Type B pancreatic cell (in vitro differentiated cells): ENCODE measurements at places on chromosomes 3 and 15. TPM values are rescaled to one million over a fixed set of nuclear protein-coding genes. Genes with fewer than 3 reads are reported as not detected.
A peak's percentile ranks its signal among the peaks of the same experiment; 100 is the strongest.

DNA sequence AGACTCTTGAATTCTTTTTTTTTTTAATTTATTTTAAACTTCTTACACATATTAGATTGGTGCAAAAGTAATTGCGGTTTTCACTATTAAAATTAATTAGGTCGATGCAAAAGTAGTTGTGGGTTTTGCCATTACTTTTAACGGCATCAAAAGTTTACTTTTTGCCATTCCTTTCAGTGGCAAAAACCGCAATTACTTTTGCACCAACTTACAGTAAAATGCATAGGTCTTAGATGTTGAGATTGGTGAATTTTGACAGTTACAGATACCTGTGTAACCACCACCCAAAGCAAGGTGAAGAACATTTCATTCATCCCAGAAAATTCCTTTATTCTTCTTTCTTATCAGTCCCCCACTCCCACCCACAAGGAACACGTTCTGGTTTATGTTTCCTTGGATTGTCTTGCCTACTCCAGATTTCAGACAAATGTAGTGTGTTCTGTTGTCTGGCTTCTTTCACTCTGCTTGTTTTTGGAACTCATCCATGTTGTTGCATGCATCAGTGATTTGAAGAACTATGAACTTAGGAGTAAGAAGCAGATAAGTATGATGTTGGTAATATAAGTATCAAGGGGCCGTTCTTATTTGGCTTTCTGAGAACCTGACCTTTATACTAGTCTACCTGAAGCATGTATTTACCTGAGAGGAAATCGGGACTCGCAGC lies 198.4 kb upstream of the UBE2E1 start:
- DNase-seq: no peak

DNA sequence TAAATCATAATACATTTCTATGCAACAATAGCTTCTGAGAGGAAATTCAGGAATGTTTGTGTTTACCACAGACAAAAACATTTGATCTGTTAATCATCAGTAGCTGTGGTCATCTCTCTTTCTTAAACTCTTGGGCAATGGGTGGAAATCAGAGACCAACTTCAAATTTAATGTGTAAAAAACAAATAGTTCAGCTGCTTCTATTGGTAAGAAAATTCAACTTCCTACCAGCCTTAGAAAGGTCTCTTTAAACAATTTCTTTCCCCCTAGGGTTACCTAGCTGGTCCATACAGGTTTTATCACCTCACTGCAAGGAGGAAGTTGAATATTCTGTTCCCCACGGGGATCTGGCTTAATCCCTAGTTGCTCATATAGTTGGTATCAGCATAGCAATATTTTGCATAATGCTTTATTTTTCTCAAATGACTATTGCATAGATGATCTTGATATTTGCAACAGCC lies 20.3 kb upstream of the PPP4R2 start:
- no peak for DNase-seq

The TMEM44 gene
- 7.9 and 22.8 TPM in 2 replicates for total RNA-seq

The TEX55 gene
- not detected in 2 replicates for total RNA-seq

DNA sequence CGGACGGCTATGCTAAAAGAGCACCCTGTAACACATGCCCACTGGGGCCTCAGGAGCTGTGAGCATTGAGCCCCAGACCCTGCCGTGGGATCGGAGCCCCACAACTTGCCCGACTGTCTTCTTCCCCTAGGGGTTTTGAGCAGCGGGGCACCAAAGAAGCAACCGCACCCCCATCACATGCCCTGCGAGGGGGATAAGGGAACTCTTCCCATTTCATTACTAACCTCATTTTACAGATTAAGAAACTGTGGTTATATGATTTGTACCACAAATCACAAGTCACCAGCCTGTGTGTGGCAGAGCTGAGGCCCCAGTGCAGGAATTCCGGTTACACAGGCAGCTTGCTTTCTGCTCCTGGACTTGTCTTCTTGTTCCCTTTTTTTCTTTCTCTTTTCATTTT lies 86.2 kb downstream of the CD47 start:
- no peak for DNase-seq

The IQCB1 gene
- total RNA-seq: 31.2 and 31.6 TPM in 2 replicates

- DNase-seq: no peak
Observed at GRCh38 chr3:153069598-153070510, 92.2 kb upstream of the RAP2B start.

DNA sequence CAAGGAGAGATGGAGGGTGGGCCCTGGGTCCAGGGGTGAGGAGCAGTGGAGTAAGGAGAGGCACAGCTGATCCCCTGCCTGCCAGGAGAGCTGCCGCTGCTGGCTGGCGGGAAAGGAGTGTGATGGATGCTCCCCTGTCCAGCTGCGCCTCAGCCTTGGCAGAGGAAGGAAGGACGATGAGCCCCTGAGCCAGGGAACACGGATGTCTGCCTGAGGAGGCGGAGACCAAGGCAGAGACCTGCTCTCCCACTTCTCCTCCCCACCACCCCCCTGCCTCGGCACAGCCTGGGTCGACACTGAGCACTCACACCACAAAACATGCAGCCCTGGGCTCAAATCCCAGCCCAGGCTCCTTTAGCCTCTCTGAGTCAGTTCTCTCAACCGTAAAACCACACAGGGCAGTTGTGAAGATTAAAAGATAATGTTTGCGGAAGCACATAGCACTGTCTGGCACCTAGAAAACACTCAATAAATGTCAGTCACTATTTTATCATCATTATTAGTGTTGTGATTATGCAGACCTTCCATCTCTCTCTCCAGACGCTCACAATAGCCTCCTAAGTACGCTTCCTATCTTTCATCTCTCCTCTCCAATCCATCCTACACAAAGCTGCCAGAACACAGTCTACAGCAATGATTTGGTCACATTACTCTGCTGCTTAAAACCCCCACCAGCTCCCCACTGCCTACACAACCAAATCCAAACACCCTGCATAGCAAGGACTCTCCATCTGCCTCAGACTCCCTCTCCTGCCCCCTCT lies 52.2 kb downstream of the SEMA5B start:
- DNase-seq: no peak

- no peak for DNase-seq
Observed at GRCh38 chr3:11274566-11275142, 2.5 kb downstream of the ATG7 start.

DNA sequence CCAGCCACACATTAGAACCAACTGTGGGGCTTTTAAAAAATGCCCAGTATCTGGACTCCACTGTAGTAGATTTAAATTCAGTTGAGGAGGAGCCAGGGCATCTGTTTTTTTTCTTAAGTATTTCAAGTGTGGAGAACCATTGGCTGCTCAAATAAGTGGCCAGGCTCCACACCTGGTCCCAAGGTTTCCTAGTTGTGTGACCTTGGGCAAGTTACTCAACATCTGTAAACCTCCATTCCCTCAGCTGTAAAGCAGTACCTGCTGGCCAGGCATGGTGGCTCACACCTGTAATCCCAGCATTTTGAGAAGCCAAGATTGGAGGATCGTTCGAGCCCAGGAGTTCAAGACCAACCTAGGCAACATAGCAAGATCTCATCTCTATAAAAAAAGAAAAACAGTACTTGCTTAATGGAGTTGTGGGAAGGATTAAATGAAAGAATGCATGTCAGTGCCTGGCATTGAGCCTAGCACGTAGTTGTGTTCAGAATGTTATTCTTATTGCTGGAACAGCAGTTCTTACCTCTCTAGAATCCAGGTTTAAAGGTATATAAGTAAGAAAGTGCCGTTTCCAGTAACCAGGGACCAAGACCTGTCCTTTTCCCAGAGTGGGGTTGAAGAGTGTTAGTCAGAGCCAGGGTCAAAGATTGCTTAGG lies 2.0 kb downstream of the PPP1R14D start:
- no peak for DNase-seq

- peak; percentile 32 for DNase-seq
Observed at GRCh38 chr15:31294067-31294466, 32.6 kb upstream of the KLF13 start.

DNA sequence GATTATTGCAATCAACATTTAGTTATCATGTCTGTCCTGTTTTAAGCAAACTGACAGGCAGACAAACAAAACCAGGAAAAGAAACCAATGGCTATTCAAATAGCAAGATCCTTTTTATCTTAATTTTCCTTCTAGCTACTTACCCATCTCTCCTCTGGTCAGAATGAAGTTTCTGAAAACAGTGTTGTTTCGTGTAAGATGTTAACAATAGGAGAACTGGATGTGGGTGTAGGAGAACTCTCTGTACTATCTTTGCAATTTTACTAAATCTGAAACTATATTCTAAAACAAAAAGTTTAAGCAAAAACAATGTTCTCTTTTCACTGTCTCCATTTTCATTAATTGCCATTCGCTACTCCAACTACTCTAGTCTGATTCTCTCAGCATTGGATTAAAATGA lies 726.4 kb downstream of the ZNF385D start:
- no peak for DNase-seq

- DNase-seq: no peak
Observed at GRCh38 chr3:16837602-16838001, 47.2 kb upstream of the PLCL2 start.

The CA12 gene
- 4.7 and 5.5 TPM in 2 replicates for total RNA-seq

The FAM174B gene
- 33.2 and 41.4 TPM in 2 replicates for total RNA-seq

The GABRR3 gene
- not detected in 2 replicates for total RNA-seq

DNA sequence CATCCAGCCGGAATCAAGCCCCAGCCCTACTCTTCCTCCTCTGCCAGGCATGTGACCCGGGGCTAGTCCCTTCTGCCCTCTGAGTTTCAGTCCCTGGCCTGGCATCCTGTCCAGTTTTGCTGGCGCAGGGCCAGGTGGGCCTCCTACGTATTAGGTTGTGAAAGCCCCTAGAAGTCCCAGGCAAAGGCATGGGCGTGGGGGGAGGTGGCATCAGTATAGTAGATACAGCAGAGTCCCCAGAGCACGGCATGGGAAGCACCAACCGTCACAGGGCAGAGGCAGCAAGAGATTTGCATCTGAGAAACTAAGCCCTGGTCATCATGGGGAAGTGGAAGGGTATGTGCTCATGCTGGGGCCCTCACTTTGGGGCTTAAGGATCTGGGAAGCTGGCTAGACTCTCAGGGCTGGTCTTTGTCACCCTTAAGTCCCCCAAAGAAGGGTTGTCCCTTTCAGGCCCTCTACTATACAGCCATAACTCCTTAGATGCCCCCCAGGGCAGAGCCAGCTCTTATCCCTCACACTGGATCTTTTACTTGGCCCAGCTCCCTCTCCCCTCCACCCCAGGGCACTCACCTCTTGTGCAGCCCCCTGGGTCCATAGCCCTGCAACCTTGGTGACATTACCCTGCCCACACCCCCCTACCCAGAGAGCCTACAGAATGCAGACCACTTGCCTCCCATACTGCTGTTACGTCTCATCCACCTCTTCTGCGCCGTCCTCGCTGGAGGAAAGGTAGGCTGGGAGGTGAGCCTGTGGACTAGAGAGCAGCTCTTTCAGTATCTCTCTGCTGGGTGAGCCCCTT lies 11.3 kb downstream of the NBEAL2 start:
- no peak for DNase-seq

GRCh38 chr3:10284496-10284895 lies 8.3 kb downstream of the GHRL start:
- no peak for DNase-seq

The ATP2B2 gene
- 0.31 and 0.76 TPM in 2 replicates for total RNA-seq

The MORC1 gene
- not detected in 2 replicates for total RNA-seq

- DNase-seq: no peak
Observed at GRCh38 chr3:71931922-71932321, 147.0 kb upstream of the PROK2 start.

The MELTF gene
- 3.0 and 7.6 TPM in 2 replicates for total RNA-seq

GRCh38 chr3:6861625-6862000 lies 698 bp downstream of the GRM7 start:
- DNase-seq: no peak

GRCh38 chr3:89955156-89955555 lies 847.7 kb downstream of the EPHA3 start:
- DNase-seq: no peak

DNA sequence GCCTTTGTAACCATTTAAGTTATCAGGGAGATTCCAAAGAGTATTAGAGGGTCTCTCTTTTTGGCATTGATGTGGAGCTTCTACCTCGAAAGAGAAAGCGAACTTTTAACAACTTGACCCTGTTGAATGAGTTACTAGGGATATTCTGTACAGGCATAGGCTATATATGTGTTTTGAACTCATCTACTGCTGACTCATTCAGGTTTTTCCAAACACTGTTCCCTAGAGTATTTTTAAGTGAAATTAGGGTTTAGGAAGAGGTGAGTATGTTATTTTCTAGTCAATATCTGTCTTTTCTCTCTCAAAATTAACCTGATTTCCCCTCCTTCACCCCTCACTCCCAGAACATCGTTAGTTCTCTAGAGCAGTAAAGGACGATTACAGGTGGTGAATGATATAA lies 228.1 kb upstream of the C2CD4B start:
- no peak for DNase-seq

The C3orf62 gene
- total RNA-seq: 5.6 and 10.7 TPM in 2 replicates

DNA sequence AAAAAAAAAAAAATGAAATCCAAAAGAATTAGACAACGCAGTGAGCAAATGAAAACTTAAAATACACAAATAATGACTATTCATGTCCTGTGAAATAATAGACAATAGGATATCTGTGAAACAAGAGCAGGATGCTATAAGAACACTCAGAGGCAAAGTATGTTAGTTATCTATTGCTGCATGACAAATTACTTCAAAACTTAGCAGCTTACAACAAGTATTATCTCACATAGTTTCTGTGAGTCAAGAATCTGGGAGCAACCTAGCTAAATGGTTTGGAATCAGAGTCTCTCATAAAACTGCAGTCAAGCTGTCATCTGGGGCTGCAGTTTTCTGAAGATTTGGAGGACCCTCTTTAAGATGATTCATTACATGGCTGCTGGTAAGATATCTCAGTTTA lies 36.5 kb upstream of the ZMAT3 start:
- no peak for DNase-seq

DNA sequence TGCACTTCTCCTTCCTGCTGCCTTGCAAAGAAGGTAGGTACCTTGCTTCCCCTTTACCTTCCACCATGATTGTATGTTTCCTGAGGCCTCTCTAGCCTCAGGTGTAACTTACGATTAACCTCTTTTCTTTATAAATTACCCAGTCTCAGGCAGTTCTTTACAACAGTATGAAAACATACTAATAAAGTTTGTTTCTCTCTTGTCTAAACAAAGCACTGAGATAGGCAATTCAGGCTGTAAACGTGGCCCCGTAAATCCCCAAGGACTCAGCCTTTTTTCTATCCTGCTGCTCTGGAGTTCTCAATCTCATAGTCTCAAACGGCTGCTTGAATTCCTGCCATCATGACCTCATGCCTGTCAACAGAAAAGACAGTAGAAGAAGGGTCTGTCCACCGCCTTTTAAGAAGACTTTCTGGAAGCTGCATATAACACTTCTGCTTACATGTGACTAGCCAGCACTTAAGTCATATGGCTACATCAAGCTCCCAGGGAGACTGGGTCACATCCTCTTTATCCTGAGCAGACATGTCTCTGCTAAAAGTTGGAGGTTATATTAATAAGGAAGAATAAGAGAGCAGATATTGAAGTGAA lies 257.8 kb downstream of the EBLN2 start:
- DNase-seq: no peak

The PXYLP1 gene
- total RNA-seq: 22.2 and 26.1 TPM in 2 replicates

- DNase-seq: no peak
Observed at GRCh38 chr3:133487920-133488540, 85.5 kb upstream of the CDV3 start.

The FOXL2NB gene
- total RNA-seq: 0.29 and 0.34 TPM in 2 replicates

- DNase-seq: no peak
Observed at GRCh38 chr15:74422652-74423430, 10.9 kb downstream of the SEMA7A start.

The NTRK3 gene
- 2.9 and 16.9 TPM in 2 replicates for total RNA-seq

The APEH gene
- total RNA-seq: 141 and 145 TPM in 2 replicates
